Stimulated activated CD4-positive, alpha-beta T cell treated with anti-CD3 and anti-CD28 coated beads, Interleukin-1b, Interleukin-23, amount 100 ng/mL, for 1 hour (primary cell): ENCODE measurements at places on chromosomes 1 and 21.

- DNase-seq = no peak
Observed at GRCh38 chr1:3003039-3003940, 18.0 kb upstream of the ACTRT2 start.

GRCh38 chr1:244352156-244352830, 99.4 kb downstream of the ADSS2 start:
- DNase-seq = no peak

DNA sequence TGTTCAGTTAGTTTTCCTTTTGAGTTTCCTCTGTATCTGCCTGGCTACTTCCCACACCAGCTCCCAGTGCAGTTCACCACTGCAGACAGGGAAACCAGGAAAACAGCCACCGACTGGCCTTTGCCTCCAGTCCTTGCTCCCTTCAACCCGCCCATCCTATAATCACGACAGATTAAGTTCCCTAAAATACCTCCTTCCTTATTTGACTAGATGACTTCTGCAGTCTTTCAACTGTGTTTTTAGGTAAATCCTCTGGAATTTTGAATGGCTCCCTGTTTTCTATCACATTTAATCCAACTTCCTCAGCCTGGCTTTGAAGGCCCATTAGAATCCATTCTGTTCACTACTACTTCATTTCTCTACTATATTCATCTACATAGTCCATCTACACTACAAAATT, 37.6 kb downstream of the BEND5 start:
- DNase-seq = no peak

- no peak for DNase-seq
Observed at GRCh38 chr1:168531615-168532345, 12.0 kb downstream of the XCL2 start.

DNA sequence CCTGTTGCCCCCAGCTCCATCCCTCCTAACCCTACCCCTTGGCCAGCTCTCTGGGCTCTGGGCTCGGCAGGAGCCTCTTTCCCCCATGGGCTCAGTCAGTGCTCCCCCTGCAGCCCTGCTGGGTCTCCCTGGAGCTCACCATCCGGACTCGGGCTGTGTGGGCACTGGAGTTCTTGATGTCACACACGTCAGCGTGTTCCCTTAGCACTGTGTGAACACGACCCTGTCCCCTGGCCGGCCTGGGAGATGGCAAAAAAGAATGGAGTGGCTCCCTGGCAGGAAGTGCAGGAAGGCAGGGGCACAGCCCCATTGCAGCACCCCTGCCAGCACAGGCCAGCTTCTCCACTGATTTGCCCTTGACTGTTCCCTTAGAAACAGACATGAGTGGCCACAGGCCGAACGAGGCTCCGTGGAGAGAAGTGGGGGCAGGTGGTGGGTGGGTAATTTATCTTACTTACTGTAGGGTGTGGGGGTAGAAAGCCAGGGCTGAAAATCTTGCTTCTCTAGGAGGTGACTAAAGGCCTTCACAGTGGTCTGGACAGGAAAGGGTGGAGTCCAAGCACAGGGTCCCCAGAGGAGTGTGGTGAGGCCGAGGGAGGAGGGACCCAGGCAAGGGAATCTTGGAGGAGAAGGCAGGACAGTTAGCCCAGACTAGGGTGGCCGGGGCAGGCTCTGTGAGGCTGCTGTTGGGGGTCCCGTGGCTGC, 381.7 kb upstream of the VAMP3 start:
- DNase-seq = no peak

DNA sequence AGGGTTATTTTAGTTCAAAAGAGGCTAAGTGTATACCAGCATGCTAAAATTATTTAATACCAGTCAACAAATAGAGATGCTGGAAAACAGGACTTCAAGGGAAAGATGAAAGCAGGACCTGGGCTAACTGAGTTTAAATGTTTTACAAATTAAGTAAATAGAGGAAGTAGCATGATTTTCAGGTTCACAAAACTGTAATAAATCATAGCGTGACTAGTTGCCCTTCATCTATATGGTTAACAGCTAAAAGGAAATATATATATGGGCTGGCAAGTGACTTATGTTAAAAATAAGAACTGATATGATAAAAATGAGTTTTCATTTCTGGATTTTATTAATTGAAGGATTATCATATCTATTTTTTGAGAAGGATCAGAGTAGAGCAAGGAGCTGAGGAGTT, 25.6 kb downstream of the DPYD start:
- DNase-seq = no peak

DNA sequence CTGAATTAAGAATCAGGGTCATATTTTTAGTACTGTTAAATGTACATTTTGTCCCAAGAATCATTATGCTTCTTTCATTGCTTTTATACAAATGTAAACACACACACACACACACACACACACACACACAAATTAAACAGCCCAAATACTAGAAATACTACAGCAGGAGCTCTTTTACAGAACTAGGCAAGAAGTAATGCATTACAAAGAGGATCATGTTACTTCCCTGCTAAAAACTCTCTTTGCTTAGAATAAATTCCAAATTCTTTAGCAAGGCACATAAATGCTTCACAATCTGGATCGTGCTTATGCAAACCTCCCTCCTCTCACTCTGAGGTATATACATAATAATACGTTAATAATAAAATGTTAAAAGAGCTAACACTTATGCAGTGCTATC, 720.4 kb upstream of the ADGRL4 start:
- no peak for DNase-seq

GRCh38 chr1:150144606-150145005, 5.1 kb upstream of the PLEKHO1 start:
- DNase-seq = no peak

DNA sequence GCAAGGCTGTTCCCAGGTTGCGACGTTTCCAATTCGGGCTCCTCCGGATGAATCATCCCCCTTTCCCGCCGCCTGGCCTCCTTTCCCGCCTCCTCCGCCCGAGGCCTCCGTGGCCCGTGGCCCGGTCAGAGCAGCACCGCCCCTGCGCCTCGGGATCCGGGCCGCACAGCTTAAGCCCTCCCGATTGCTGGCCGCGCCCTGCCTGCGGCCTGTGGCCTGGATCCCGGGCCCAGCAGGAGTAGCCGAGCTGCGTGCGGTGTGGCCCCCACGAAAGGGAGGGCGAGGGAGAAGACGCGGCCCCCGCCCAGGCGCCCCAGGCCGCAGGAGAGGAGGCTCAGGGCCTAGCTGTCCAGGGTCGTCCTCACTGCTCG, 1.0 kb downstream of the TMEM200B start:
- DNase-seq = no peak

DNA sequence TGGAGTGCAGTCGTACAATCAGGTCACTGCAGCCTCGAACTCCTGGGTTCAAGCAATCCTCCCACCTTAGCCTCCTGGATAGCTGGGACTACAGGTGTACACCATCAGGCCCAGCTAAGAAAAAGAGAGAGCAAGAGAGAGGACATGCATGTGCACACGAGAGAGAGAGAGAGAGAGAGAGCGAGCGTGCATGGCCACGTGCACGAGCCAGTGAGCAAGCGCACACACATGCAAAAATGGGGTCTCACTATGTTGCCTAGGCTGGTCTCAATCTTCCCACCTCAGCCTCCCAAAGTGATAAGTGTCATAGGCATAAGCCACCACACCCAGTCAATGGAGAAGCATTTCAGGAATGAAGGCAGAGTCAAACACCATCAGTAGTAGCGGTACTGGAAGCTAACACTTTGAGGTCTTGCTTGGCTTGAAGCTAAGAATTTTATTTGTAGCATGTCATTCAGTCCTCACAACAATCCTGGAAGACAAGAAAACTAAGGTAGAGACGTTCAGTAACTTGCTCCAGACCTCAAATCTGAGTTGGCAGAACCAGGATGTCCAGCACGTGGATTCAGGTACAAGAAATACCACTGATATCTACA, 14.5 kb downstream of the GNB1 start:
- no peak for DNase-seq

DNA sequence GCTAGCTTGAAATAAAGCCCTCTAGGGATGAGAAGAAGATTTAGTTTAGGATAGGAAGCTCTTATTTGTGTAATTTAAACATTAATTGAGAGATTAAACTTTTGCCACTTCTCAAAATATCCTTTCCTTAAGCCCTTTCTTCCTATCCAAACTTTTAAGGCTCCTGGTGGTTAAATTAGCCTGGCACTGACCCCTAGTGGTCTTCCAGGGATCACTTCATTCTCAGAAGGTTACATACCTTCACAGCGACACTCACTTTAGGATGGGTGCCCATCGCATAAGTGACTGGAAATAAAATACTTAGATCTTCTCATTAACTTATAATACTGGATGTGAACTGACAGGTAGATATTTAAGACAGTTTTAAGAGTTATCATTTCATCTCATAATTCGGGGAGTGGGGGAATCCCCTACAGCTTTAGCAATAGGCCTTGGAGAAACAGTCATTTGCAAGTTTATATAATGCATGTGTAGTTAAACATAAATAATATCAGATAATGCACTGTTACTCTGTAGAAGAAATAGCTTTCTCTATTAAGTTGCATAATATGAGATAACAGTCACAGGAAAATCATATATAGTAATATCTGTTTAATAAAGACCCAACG, 7.4 kb downstream of the LHX9 start:
- DNase-seq = no peak

- no peak for DNase-seq
Observed at GRCh38 chr1:54623216-54624007, at the start of gene FAM151A. Gene FAM151A (minus strand): TSS chr1:54623525. CDS start chr1:54623395, 130 bp downstream.

- DNase-seq = no peak
Observed at GRCh38 chr1:109425391-109426280, 612 bp downstream of the PSMA5 start.

DNA sequence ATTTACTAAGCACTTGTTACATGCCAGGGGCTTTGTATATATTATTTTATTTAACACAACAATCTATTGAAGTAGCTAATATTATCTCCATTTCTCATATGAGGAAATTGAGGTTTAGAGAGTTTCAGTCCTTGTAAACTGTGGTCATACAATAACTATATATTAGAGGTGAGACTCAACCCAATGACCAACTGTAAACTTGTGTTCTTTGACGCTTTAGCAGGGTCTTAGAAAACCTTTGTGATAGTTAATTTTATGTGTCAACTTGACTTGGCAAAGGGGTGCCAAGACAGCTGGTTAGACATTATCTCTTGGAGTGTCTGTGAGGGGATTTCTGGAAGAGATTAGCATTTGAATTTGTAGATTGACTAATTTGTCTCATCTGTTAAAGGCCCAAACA, 252.4 kb upstream of the B3GALT2 start:
- no peak for DNase-seq

- DNase-seq = no peak
Observed at GRCh38 chr21:35678393-35678792, 381.9 kb downstream of the SETD4 start.

- no peak for DNase-seq
Observed at GRCh38 chr1:107294686-107295085, 153.8 kb downstream of the NTNG1 start.

GRCh38 chr1:23452011-23452411, 27.5 kb upstream of the TCEA3 start:
- DNase-seq = peak; percentile 8

DNA sequence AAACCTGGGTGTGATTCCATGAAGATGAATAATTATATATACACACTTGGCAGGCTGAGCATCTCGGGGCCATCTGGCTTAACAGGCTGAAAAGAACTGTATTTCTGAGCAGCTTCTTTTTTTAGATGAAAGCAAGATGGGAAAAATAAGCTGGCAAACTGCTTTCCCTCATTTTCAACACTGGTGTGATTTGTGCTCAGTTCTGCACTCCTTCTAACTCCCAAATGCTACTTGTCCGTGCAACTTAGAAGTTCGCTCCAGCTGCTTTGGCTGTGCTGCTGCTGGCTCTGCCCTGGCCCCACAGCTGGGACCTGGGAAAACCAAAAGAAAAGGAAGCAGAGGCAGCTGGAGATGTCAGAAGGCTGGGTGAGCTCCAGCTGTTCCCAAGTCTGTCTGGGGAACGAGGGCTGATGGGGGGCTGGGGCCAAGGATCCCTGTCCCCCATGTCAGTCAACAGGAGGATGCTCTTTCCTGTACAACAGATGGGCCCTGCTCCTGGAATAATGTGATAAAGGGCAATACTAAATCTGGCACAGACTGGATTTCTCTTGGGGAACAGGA, 44.9 kb downstream of the PAFAH2 start:
- no peak for DNase-seq

GRCh38 chr1:206635978-206636345, 626 bp downstream of the DYRK3 start:
- DNase-seq = no peak

DNA sequence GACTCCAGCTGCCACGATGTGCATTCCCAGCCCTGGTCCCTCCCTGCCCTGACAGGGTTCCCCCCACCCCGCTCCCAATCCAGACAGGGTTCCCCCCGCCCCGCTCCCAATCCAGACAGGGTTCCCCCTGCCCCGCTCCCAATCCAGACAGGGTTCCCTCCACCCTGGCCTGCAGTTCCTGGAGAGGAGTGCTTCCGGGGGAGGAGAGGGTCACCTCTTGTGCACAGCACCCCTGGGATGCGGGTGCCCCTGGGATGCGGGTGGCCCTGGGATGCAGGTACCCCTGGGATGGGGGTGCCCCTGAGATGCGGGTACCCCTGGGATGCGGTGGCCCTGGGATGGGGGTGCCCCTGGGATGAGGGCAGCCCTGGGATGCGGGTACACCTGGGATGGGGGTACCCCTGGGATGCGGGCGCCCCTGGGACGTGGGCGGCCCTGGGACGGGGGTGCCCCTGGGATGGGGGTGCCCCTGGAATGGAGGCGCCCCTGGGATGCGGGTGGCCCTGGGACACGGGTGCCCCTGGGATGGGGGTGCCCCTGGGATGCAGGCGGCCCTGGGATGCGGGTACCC, 36.7 kb upstream of the SLC19A1 start:
- DNase-seq = no peak

DNA sequence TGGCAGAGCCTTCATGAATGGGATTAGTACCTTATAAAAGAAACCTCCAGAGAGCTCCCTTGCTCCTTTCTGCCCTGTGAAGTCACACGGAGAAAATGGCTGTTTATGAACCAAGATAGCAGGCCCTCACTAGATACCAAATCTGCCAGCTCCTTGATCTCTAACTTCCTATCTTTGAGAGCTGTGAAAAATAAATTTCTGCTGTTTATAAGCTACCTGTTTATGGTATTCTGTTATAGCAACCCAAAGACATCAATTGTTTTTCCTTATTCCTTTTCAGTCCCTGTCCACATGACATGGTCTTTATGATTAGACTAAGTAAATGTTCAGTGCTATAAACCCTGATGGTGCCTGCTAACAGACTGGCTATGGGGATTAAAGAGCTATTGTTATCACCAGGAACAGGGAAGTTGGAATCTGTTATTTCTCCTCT, 9.7 kb upstream of the STIL start:
- no peak for DNase-seq

GRCh38 chr1:175511496-175511895, 231.9 kb downstream of the TNR start:
- DNase-seq = no peak

DNA sequence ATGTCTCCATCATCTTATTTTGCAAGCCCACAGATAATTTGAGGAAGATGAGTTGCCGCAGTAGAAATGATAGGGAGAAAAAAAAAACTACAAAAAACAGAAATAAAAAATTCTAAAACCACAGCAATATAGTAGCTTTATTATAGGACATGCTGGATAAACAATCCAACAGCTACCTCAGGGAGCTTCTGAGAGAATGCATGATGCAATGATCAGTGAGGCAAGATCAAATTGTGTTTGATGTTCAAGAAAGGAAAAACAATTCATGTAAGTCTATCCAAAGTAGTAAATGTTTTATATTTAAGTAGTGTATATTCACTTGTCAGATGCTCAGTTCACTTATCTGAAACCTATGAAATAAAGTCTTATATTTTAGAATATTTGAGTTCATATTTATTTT, 6.7 kb downstream of the CR1L start:
- no peak for DNase-seq

- no peak for DNase-seq
Observed at GRCh38 chr1:92743221-92743620, 41.7 kb downstream of the EVI5 start.
